ENCODE measurements at places on chromosomes 4 and X.

- no peak for DNase-seq
Observed at GRCh38 chrX:9851890-9852289, 65.7 kb downstream of the SHROOM2 start.

DNA sequence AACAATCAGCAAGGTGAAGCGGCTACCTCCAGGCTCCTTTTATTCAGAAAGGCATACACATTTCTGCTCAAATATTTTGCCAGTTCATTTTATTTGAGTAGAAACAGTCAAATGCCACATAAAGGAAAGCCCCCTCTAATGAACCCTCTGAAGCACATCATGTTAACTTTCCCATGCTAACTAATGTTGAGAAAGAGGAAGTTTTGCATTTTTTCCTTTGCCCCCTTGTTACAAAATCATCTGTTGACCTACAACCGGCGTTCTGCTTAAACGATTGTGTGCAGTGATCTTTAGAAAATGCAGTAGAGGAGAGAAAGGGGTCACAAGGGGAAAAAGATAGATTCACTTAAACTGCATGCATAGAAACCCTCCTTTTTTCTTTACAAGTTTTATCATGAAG lies 25.2 kb upstream of the ATXN3L start:
- no peak for DNase-seq

DNA sequence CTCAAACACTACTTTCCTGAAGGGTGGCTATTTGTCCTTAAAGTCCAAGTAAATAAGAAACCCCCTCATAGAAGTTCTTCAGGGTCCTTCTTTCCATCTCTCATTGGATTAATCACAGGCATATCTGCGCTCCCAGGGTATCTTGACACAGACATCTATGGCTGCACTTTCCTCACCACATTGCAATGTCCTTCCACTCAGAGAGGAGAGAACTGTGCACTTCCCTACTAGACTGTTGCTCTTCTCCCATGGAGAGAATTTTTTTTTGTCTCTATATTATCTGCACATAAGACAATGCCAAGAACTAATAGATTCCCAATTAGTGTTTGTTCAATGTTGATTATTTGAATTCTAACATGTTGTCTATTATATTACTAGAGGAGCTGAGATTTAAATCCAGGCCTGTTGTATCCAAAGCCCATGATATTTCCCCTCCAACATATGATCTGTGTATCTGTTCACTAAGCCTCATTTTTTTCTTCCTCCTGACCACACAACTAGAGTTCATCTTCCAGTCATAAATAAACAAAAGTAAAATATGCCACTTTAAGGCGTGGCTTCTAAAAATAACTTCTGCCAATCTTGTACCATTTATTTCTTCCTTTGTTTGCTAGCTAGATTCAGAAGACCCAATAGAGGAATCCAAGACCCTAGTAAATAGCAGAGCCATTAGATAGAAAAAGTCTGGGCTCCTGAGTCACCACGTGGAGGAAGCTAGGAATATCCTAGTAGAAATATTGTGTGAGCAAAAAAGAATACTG lies 61.5 kb upstream of the FAM241A start:
- DNase-seq: no peak

- no peak for DNase-seq
Observed at GRCh38 chrX:69016293-69016941, 148.8 kb downstream of the PJA1 start.

- DNase-seq: no peak
Observed at GRCh38 chrX:38634665-38635064, 73.3 kb downstream of the TSPAN7 start.

GRCh38 chr4:128698386-128698785 lies 111.1 kb upstream of the JADE1 start:
- DNase-seq: no peak

All from AG09319 (cell line).